Lower lobe of right lung (tissue), 2 donors: ENCODE measurements at places on chromosomes 6 and 20. TPM values are rescaled to one million over a fixed set of nuclear protein-coding genes. Genes with fewer than 3 reads are reported as not detected.

DNA sequence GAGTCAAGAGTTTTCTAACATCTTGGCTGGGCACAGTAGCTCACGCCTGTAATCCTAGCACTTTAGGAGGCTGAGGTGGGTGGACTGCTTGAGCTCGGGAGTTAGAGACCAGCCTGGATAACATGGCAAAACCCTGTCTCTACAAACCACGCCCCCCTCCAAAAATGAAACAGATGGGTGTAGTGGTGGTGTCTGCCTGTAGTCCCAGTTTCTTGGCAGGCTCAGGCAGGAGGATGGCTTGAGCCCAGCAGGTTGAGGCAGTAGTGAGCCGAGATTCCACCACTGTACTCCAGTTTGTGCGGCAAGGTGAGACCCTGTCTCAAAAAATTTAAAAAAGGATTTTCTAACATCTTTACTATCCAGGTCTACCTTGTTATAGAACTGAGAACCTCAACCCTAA, 22.0 kb downstream of the FAM8A1 start:
- no peaks in the 10 kb centered on the region for H3K4me1 ChIP-seq
- H3K36me3 ChIP-seq: peaks cover 62% of the 10 kb centered on the region
- H3K27ac ChIP-seq: no peak overlapping the region
- no peaks in the 10 kb centered on the region for H3K27me3 ChIP-seq
- H3K4me3 ChIP-seq: no peak overlapping the region
- no peak for DNase-seq

GRCh38 chr6:158684745-158685324, 35.0 kb downstream of the SYTL3 start:
- H3K27me3 ChIP-seq: no peaks in the 10 kb centered on the region
- peaks cover 26% of the 10 kb centered on the region for H3K4me1 ChIP-seq
- peak overlapping the region; percentile 80 for H3K27ac ChIP-seq
- no peak overlapping the region for H3K4me3 ChIP-seq

- no peaks in the 10 kb centered on the region for H3K27me3 ChIP-seq
- no peak for DNase-seq
- H3K4me1 ChIP-seq: peaks cover 17% of the 10 kb centered on the region
- no peaks in the 10 kb centered on the region for H3K36me3 ChIP-seq
- H3K4me3 ChIP-seq: no peak overlapping the region
- no peak overlapping the region for H3K27ac ChIP-seq
Observed at GRCh38 chr6:139881728-139882211, 507.3 kb upstream of the CITED2 start.

- H3K27me3 ChIP-seq: no peaks in the 10 kb centered on the region
- no peaks in the 10 kb centered on the region for H3K4me1 ChIP-seq
- H3K36me3 ChIP-seq: no peaks in the 10 kb centered on the region
Observed at GRCh38 chr6:157516319-157517026, 135.5 kb downstream of the ZDHHC14 start.

Gene PLN
- total RNA-seq: 7.5 TPM

Gene SNX14
- 86.7 TPM for total RNA-seq
